ENCODE measurements at places on chromosomes 5 and 9.

GRCh38 chr5:144247131-144247530, 76.5 kb downstream of the KCTD16 start:
- no peak for DNase-seq

- no peak for DNase-seq
Measured at GRCh38 chr5:16866795-16867576, 69.1 kb downstream of the MYO10 start.

GRCh38 chr5:54450542-54450941, 5.0 kb upstream of the HSPB3 start:
- DNase-seq, result no peak

DNA sequence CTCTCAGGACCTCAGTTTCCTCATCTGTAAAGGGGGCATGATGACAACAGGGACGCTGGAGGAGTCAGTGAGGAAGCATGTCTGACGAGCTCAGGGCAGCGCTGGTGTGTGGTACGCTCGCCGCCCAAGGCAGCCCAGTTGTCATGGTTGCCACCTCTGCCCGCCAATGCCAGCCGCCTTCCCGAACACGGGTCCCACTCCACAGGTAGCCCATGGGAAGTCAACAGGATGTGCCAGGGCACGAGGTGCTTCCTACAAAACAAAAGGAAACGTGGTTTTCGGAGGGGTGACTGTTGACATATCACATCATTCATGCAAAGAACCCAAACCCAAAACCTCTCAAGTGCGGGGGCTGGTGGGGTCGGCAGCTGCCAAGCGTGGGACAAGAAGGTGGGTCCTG, 58.1 kb downstream of the NEK6 start:
- no peak for DNase-seq

DNA sequence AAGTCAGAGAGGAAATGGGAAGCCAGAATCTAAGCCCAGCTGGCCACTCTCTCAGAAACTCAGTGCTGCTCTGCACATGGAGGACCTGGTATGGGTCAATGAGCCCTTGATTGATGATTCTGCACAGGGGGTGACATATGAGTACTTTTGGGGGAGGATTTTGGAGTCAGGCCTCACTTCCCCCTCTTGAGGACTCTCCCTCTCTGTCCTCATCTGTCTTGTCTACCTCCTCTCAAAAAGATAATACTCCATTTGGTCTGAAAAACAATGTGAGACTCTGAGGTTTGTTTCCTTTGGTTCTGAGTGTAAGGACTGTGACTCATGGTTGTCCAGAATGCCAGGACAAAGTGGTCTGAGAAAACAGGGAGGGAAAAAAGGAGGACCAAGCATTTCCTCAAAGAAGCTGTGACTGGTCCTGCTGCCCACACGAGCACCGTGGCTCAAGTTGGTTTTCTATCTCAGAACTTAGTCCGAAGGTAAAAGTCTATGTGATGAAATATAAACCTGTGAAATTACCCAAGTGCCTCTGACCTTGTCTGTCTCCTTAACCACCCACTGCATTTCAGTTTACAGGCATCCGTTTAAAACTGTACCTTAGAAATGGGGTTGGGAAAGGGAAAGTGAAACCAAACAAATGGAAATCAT, 11.1 kb downstream of the TTC39B start:
- DNase-seq, result no peak

- DNase-seq, result no peak
Measured at GRCh38 chr5:56569566-56569965, 245.8 kb upstream of the MAP3K1 start.

- DNase-seq, result no peak
Measured at GRCh38 chr9:83920469-83920926, 734 bp downstream of the KIF27 start.

DNA sequence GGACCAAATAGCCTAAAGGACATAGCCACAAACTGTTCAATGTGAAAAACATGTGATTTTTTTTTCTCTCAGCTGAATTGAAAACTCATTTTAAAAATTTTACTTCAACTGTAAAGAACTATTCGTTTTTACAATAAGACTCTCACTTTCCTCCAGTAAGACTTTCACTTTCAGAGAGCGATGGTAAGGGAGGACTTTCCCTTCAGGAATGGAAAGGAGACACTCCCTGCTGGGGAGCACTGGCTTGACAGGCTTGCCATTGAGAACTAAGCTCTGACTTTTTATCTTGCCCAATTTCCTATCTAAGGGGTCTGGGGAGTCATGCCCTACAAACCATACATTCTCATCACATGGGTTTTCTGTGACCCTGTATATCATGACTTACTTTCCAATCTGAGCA, 186.7 kb downstream of the CFAP90 start:
- DNase-seq, result no peak

- DNase-seq, result no peak
Measured at GRCh38 chr9:89801742-89802670, 197.2 kb downstream of the GADD45G start.
